Nucleus accumbens (tissue), 56 donors: ENCODE measurements at places on chromosomes 16 and 17.

DNA sequence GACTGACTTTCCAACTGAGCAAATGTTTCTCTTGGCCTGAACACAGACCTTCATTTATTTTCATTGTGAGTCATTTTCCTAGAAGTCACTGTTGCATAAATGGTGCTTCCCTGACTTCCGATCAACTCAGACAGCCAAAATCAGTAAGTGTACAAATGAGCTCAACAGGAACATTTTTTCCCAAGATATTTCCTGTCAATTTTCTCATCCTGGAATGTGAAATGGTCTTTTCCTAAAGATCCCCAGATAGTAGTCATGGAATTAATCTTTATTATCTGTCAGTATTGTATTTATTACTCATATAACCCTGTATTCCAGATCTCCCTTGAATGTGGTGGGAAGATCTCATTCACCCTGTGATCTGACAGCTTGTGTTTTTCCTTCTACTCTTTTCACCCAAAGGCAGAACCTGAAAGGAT, 360.3 kb upstream of the KIF2B start:
- DNase-seq, result no peak

DNA sequence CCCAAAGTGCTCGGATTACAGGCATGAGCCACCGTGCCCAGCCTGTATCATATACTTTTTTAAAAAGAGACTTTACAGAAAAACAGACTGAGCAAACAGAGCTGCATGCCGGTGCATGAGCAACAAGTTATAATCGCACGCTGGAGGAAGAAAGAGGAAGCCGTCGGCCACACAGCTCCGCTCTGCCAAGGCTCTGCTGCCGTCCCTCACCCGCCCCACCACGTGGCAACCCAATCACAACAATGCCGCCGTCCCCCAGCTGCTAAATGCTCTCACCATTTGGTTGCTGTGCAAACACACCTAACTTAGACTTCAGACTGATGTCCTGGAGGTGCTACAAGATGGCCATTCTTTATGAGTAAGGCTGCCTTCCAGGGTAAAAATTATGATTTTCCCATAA, 83.5 kb downstream of the ADCY9 start:
- DNase-seq, result no peak

GRCh38 chr16:78503602-78504001, 404.1 kb downstream of the WWOX start:
- DNase-seq, result no peak

GRCh38 chr16:60485872-60486489, 1550.3 kb downstream of the CDH8 start:
- DNase-seq, result no peak

GRCh38 chr17:61722398-61722797, 131.4 kb upstream of the NACA2 start:
- no peak for DNase-seq

GRCh38 chr17:42775534-42776098, 2.4 kb downstream of the VPS25 start:
- DNase-seq, result no peak

DNA sequence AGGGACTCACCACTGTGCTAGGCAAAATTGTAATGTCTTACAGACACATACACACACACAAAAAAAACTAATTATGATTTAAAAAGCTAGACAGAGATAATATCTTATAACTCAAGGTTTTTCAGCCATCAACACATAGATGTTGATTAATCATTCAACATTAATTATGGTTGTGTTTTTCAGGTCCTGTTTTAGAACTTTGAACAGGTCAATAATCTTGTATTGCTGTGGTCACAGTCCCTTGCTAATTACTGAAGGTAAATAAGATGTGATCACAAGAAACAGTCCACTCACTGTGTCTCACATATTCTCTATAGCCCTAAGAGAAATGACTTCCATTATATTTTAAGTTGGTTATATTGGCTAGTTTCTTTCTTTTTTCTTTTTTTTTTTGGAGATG, 32.4 kb upstream of the TENT4B start:
- no peak for DNase-seq

DNA sequence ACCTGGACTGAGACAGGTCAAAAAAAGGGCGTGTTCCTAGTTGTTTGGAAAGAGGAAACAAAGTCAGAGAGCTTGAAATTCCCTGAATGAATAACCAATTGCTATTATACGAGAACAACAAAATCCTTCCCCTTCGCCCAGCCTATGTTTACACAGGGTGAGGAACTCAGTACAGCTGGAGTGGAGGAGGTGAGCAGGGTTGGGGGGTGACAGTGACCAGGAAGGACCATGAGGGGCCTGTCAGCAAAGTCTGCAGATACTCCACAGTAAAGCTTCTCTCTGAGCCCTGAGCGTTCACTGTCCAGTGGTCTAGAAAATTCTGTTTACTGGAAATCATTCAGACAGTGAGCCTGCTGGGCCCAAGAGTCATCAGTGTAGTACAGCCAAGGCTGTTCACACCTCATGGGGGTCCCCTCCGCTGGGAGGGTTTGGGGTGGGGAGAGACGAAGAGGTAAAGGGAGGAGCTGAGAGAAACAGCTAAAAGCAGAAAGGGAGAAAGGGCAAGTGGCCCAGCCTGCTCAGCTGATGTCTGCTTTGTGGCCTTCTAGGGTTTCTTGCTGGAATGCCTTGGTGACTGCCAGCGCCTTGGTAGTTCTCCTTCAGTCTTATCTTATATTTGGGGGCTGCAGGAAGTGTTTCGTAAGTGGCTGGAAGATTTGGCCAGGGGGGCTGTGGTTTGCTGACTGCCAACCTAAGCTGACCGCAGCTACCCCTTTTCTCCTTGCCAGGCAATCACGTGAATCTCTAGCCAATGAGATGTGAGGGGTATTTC, 5.7 kb downstream of the DUSP3 start:
- no peak for DNase-seq

DNA sequence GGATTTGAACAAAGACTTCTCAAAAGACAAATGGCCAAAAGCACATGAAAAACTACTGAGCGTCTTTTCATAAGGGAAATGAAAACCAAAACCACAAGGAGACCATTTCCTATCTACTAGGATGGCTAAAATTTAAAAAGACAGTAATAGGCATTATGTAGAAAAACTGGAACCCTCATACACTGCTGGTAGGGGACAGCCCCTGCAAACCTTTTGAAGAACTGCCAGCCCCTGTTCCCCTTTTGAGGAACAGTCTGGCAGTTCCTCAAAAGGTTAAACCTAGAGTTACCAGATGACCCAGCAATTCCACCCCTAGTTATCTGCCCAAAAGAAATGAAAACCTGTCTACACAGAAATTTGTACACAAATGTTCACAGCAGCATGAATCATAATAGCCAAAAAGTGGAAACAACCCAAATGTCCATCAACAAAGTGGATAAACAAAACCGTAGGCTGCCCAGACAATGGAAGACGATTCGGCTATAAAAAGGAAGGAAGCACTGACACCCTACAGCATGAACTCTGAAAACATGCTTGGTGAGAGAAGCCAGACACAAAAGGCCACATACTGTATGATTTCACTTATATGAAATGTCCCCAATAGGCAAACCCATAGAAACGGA, 22.9 kb downstream of the CDIP1 start:
- DNase-seq, result no peak

- no peak for DNase-seq
Observed at GRCh38 chr17:68763562-68763961, 162.4 kb upstream of the FAM20A start.

DNA sequence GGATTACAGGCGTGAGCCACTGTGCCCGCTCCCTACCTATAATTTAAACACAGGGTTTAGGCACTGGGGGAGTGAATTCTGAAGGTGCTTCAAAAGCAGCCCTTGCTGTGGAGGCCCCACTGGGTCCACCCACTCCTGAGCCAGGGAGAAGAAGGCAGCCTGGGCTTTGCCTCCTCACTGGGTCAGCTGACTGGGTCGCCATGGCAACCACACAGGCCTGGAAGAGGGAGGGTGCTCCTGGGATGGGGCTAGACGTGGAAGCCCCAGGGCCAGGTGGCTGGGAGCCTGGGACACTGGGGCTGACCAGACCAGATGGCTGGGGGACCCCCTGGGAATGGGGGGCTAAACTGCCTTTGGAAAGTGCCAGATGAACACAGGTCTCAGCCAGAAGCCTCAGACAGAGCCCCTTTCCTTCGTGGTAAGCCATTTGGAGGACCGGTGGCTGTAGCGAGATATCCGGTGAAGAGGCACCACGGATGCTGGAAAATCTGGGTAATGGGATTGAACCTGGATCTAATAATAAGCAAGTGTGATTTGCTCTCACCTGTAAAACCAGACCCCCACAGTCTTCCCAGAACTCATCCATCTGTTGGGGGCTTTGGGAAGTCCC, 32.9 kb downstream of the TRARG1 start:
- DNase-seq, result no peak

GRCh38 chr16:27450196-27450549, 48.2 kb downstream of the IL21R start:
- DNase-seq, result no peak

DNA sequence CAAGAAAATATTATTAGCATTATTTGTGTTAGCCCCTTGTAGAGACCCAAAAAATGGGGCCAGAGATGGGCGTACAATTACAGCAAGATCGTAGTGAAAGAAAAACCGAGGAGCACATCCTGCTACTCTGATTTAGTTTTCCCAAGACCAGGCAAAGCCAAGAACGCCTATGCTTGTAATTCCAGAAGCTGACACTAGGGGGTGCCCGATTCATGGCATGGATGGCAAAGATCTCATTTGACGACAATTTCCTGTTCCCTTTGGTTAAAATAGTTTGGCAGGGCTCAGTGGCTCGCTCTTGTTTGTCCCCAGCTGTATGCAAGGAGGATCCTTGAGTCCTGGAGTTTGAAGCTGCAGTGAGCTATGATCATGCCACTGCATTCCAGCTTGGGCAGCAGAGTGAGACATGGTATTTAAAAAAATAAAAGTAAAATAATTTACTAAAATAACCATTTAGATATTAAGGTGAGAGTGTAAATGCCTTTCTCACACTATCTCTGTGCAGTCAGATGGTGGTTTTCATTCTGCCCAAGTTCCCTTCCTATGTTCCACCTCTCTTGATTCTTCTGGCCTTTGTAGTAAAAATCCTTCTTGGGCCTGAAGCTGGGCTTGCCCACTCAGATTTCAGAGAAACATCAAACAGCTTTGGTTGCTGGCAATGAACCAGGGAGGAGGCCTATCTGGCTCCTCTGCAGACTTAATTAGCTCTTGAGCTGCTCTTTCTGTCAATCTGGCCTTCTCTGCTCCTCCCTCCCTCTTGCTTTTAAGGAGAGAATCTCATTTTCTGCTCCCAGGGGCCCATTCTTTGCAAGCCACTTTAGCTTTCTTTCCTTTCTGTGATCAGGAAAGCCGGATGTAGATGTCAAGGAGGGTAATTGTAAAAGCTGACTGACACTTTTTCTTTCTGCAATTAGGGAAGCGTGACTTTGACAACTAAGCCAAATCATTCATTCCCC, 31.2 kb downstream of the TMEM238L start:
- no peak for DNase-seq

GRCh38 chr17:49341356-49341755, 20.7 kb downstream of the ZNF652 start:
- DNase-seq, result no peak

GRCh38 chr16:87323727-87324410, 6.7 kb upstream of the C16orf95 start:
- no peak for DNase-seq

DNA sequence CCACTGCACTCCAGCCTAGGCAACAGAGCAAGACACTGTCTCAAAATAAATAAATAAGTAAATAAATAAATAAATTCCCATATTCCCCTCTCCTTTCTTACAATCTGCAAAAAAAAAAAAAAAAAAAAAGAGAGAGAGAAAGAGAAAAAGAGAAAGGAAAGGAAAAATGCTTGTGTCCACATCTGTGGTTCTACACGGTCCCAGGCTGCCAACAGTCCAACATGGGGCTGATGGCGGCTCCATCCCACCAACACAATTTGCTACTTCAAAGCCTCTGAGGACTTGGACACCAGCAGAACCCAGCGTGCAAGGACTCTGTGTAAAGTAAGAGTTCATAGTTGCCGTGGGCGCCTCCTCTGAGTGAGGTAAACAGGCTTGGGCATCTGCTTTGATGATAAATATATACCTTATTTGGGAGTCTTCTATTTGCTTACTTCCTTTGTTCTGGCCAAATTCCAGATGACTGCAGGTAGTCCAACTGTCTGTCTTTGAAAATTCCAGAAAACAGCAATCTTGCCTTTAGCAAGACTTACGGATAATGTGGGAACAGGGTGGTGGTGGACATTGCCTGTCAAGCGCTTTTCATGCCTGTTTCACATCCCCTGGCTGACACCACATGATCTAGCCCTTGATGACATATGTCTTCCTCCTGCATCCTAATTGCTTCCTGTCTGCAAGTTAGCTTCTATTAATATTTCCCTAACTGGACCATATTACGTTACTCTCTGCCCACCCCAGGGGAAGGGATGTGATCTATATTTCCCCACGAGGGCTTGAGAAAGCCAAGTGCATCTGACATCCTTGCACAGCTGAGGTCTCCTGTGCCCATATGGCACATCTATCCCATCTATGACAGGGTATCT, 10.1 kb downstream of the LITAF start:
- DNase-seq, result no peak

DNA sequence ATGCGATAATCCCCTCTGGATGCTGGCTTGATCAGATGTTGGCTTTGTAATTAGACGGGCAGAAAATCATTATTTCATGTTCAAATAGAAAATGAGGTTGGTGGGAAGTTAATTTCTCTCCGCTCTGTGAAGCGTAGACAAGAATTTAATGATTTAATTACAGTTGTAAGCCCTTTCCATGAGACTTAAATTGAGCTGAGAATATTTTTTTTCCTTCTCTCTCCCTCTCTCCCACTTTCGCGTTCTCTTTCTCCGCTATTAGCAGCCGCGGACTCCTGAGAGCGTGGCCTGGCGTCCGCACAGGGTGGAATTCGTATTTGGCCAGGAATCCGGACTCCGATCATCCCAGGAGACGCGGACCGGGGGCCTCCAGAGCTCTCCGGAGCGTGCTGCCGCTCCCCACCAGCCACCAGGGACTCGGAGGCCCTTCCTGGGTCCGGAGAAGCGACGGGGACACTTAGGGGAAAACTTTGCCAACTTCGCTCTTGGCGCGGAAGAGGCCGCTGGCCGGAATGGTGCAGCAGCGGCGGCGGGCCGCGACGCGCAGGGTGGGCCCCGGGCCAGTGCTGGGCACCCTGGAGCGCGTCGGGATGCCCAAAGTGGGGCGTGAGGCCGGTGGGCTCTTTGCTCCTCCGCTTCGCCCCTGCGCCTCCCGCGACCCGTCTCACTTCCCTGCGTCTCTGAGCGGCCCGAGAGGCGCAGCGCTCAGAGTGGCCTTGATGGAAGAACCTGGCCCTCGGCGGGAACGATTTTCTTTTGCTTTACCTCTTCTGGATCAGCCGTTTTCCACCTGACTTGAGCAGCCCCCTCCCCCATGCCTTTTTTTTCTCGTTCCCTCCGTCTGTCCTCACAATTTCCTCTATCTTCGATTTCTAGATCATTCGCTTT, 3.6 kb upstream of the IRX3 start:
- no peak for DNase-seq

DNA sequence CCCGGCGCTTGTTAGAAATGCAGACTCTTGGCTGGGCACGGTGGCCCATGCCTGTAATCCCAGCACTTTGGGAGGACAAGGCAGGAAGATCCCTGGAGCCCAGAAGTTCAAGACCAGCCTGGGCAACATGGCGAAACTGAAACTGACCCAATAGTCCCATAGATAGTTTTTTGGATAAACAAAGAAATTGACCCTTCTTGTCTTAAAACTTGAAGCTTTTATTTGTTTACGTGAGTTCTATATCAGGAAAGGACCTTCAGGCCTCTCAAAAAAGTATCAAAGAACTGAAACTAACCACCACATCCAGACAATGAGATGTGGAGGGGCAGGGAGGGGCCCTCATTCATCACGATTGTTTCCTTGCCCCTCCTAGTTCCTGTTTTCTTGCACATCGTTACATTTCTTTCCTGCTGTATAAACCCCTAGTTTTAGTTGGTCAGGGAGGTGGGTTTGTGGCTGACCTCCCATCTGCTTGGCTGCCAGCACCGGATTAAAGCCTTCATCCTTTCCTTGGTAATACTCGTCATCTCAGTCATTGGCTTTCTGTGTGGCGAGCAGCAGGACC, 29.9 kb upstream of the PRM1 start:
- no peak for DNase-seq
